NAMALWA (cell line): ENCODE measurements at places on chromosomes 2 and 18.

DNA sequence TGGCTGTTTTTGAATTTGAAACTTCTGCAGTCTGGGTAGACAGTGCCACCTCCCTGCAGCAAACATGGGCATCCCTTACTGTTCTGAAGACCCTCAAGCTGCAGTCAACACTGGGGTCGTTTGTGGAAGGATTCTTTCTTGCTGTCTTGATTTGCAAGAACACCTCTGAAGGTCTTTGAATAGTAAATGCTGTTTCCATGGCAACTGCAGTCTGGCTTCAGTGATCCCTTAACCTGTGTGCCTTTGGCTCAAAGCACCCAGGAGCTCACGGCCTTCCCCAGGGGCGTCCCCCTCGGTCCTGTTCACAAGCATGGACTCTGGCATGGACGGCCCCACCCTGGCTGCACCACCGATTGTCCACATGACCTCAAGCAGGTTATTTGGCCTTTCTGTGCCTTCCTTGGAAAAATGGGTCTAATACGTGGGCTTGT, 38.3 kb downstream of the LRRFIP1 start:
- peak; percentile 21 for DNase-seq

DNA sequence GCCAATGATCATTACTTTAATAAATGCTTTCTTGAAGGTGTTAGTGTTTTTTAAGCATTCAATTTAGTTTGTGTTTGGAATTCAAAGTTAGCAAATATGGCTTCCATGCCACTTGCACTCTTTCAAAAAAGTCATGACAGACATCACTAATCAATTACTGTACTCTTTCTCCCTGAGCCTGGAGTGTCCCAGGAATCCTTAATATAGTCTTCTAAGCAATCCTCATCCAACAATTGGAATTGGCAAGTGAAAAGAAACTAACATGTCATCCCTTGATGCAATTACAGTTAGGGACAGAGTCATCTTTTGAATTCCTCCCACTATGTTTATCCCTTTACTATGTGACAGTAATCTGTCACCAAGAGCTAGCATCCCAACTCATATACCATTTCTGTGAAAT, 29.7 kb upstream of the GPR55 start:
- no peak for DNase-seq

GRCh38 chr18:8808001-8808400, 102.6 kb downstream of the MTCL1 start:
- DNase-seq, result no peak

GRCh38 chr2:120400551-120400950, 54.6 kb downstream of the INHBB start:
- no peak for DNase-seq
